ENCODE measurements at places on chromosomes 5 and 9.

DNA sequence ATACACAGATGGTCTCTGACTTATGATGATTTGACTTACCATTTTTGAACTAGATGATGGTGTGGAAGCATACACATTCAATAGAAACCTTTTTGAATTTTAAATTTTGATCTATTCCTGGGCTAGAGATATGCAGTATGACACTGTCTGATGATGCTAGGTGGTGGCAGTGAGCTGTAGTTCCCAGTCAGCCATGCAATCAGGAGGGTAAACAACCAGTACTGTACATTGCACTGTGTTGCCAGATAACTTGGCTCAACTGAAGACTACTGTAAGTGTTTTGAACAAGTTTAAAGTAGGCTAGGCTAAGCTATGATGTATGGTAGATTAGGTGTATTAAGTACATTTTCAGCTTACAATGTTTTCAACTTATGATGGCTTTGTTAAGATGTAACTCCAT is 859.1 kb upstream of the ARRDC3 start:
- no peak for DNase-seq

GRCh38 chr5:95760273-95761191 is 29.4 kb downstream of the RHOBTB3 start:
- DNase-seq = no peak

GRCh38 chr5:103847060-103847459 is 284.5 kb upstream of the NUDT12 start:
- no peak for DNase-seq

DNA sequence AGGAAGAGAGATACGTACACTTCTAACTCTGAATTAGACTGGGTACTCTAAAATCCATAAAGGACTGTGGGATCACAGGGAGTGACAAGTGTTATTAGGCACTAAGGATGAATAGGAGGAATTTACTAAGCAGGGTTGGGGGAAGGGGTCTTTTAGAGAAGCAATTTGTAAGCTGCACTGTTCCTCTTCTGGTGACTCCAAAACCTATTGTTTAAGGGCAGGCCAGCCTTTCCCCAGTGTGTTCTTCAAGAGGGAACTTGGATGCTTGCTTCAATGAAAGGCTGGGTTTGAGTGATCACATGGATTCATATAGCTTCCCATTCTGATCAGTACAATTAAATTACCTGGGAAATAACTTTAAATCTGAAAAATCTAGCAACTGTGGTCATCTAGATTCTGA is 71.8 kb downstream of the STX17 start:
- DNase-seq = no peak

DNA sequence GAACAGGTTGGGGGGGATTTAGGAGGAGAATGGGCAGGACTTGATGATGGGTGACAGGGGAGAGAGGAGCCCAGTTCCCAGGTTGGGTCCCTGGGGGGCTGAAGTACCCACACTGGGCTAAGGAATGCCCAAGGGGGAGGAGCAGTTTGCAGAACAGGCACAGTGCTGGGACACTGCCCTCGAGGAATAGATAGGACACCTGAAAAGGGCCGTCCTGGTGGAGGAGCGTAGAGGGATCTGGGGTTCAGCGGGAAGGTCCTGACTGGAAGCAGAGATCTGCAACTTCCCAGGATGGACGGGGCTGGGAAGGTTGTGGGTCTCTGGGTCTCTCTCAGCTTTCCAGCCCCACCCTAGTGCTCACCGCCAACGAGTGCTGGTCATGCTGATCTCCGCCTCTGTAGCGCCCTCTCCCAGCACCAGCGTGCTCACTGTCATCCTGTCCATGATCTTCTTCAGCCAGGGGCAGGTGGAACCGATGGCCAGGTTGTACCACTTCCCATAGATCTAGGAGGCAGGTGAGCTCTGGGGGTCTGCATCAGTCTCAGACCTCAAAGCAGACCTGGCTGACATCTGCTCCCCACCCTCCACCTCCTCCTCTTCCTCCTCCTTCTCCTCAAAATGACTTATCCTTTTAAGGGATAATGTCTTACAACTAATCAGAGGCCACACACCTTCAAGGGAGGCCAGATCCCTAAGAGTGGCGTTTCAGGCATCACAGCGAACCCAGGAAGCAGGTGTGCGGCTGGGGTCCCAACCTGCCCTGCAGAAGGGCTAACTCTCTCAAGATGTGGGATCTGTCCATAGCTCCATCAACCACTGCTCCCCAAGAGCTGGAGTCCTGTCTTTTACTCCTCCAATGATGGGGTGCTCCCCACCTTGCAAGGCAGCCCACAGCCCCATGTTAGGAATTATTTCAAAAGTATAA is 1.6 kb downstream of the AMBP start:
- no peak for DNase-seq

- no peak for DNase-seq
These were observed 12.2 kb downstream of the SPINK1 start for GRCh38 chr5:147819261-147819770.

- DNase-seq = no peak
These were observed 44.9 kb upstream of the SYNPO start for GRCh38 chr5:150595466-150596031.

DNA sequence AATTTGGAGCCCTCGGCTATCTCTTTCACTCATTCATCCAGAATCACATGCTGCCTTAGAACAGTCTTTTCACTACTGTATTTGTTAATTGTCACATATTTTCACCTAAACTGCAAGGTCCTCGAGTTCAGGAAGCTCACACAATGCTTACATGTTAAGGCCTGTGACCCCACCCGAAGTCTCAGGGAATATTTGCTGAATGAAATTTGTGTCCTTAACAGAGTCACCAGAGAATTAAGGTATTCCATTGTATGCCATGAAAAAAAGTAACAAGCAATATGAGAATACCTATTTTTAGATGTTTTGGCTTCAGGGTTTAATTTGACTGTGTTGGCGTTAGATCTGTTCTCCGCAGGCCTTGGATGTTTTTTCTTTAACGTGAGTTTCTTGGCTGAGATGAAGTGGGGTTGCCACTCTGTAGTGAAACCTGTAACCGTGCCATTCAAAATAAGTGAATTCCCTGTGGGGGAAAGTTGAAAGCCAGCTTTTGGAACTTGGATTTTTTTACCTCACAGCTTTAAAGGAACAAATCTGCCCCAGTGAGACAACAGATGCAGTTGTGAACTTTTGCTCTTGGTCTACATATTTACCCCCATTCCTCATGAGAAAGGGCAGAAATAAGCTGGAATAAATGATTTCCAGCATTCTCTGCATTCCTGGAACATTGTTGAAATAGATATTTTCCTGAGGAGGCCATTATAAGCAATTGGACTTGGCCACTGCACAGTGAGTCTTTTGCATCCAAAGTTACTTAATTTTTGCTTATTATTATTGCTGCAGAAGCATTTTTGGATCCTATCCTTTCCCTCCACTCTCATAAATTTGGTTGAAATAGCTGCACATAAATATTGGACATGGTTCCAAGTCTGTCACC is 35.9 kb upstream of the FBP1 start:
- DNase-seq = no peak

GRCh38 chr5:91978221-91978882 is 595.2 kb upstream of the ARRDC3 start:
- no peak for DNase-seq

DNA sequence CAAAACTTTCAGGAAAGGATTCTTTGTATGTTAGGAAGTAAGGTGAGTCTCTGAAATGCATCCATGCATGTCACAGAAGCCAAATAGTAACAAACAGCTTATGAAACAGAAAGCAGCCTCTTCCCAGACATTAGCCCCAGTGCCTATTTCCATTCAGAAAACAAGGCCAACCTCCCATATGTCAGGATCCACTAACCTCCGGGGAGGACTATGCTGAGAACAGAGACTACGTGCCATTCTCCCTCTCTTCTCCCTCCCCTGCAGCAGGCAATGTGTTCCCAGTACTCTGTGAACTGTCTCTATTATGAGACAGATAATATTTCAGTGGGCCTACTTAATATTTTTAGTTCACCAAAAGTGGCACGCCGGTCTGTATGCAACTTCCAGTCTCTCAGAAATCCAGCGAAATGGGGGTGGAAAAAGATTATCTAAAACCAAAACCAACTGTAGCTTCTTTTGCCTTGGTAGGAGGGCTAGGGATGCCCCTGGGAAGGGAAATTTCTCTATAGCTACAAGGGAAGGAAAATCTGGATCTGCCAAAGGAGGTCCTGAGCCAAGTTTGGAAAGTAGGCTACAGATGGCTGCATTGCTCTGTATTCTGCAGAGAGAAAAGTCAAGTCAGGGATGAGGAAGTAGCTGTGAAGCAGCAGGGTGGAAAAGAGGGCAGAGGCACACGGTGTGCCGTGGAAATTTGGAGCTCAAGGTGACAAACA is 42.0 kb downstream of the VLDLR start:
- DNase-seq = no peak

DNA sequence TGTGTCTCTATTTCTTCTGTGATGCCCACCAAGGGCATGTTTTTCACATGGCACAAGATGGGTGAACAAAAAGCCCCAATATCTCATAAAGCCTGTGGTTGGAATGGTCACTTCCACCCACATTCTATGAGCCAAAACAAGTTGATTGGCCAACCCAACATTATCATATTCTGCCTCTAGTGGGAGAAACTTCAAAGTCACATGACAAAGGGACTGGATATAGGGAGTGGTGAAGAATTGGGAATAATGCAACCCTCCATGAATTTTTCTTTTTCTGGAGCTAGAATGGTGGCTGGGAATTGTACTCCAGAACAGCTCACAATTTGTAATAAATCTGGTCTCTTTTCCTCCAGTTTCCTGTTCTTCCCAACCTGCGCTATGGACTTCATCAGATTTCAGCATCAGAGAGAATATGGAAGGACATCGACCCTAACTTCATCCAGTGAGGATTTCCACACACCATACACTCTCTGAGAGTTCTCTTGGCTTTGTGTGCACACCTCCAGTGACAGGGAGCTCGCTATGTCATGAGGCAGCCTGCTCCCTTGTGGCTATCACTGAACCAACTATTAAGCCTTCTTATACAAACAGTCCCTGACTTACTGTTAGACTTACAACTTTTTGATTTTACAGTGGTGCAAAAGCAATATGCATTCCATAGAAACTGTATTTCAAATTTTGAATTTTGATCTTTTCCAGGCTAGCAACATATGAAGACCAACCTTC is 12.0 kb upstream of the B4GALT1 start:
- no peak for DNase-seq

DNA sequence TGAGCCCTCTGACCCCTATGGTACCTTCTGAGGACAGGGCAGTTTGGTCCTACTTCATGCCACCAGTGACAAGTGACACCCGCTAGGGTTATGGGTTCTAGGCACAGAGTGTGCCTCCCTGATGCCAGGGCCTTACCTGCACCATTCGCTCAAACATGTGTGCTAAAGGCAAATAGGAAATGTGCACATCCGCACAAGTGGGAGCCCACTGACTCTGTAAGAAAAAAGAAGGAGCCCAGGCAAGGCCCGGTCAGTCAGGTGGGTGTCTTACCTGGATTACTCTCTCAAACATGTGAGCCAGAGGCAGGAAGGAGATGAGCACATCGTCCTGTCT is 29.1 kb upstream of the MEIKIN start:
- DNase-seq = no peak

DNA sequence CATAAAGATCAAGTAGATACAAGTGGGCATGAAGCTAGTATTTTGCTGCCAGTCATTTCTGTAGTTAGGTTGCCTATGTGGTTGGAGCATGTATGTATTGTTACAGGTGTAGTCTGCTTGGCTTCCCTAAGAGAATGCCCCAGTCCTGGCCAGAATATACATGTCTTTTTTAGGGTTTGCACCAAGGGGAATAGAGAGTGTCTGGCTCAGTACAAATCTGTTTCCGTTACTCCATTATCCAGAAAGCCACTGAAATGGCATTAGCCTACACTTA is 23.2 kb downstream of the TGFBR1 start:
- DNase-seq = no peak

All from activated T-helper 2 cell treated with anti-CD3 and anti-CD28 coated beads, Interferon-gamma antibody, Interleukin-2, Interleukin-4, amounts not matched to agents 10 μg/mL and 5 μg/mL and 100 μg/mL, durations not matched to agents 14 hours and 24 hours and 36 hours (primary cell).